Stimulated activated CD4-positive, alpha-beta T cell treated with anti-CD3 and anti-CD28 coated beads, Interleukin-1b, Interleukin-23, amount 100 ng/mL, for 1 hour (primary cell): ENCODE measurements at places on chromosomes 5 and 9.

- no peak for DNase-seq
These were observed 264.0 kb downstream of the EPB41L4A start for GRCh38 chr5:112154940-112155686.

DNA sequence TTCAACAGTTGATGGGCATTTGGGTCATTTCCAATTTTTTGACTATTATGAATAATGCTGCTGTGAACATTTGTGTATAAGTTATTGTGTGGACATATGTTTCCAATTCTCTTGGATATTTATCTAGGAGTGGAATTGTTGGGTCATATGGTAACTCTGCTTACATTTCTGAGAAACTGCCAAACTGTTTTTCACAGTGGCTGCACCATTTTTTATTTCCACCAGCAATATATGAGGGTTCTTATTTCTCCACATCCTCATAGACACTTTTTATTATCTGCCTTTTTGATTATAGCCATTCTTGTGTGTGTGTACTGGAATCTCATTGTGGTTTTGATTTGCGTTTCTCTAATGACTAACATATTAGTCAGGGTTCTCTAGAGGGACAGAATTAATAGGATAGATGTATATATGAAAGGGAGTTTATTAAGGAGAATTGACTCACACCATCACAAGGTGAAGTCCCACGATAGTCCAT is 14.7 kb upstream of the MED27 start:
- DNase-seq, result no peak

DNA sequence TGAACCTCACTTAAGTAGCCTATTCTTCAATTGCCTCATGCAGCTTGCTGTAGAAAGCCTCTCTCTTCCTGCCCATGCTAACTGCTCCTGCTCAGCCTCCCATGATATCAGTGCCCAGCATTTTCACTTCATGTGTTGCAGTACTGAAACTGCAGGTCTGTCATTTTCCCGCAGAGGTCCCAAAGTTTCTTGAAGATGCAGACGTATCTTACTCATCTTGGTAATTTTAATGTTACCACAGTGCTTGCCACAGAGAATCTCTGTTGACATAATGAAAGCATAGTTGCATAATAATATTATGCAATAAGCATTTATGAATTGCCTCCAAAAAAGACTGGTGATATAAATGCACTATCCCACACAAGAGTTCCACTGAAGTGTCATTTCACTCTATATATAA is 561.1 kb upstream of the DAP start:
- DNase-seq, result no peak

- DNase-seq, result no peak
These were observed 186.0 kb upstream of the KLF4 start for GRCh38 chr9:107675351-107676259.

DNA sequence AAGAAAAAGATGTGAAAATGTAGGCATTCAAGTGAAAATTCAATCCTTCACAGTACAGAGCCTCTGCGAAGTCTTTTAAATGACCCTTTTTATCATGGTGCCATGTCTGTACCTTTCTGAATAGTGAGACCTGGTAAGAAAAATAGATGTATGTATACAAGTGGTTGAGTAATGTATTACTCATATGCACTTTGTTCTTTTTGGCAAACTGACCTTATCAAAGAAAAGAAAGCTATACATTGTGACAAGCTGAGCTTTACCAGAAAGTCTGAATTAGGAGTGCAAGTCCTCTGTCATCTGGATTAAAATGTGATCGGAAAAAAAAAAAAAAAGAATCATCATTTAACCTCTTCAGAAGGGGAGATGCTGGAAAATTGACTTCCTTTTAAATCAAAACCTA is 356.4 kb upstream of the CCNH start:
- DNase-seq, result no peak
